H4 (cell line): ENCODE measurements at places on chromosomes 5 and 9. TPM values are rescaled to one million over a fixed set of nuclear protein-coding genes. Genes with fewer than 3 reads are reported as not detected.

The SWI5 gene
- total RNA-seq: 59.5 and 66.7 TPM in 2 replicates

The LRRC19 gene
- total RNA-seq: not detected in 2 replicates

The NLN gene
- total RNA-seq: 33.0 and 33.6 TPM in 2 replicates

The IL13 gene
- not detected in 2 replicates for total RNA-seq

The PTPRD gene
- 3.8 and 10.0 TPM in 2 replicates for total RNA-seq

The PCA3 gene
- total RNA-seq: not detected in 2 replicates

- DNase-seq: no peak
Measured at GRCh38 chr9:93246111-93246510, 62.2 kb downstream of the WNK2 start.

- no peak for DNase-seq
Measured at GRCh38 chr5:134583766-134584165, 48.9 kb downstream of the SAR1B start.

DNA sequence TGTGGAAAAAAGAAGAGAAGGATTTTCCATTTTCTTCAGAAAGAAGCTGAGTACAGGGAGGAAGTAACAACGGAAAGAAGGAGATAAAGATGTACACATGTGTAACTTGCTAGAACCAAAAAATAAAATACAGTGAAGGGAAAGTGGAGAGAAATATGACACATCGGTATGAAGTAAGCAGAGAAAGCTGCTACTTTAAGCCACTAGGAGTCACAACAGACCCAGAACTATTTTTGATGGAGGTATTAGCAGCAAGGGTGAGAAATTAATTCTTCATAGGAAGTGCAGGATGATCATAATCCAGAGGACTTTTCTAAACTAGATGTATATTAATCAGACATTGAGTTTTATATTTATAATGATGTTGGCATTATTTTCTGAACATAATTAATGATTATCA, 88.5 kb downstream of the FAM174A start:
- peak; percentile 56 for DNase-seq

DNA sequence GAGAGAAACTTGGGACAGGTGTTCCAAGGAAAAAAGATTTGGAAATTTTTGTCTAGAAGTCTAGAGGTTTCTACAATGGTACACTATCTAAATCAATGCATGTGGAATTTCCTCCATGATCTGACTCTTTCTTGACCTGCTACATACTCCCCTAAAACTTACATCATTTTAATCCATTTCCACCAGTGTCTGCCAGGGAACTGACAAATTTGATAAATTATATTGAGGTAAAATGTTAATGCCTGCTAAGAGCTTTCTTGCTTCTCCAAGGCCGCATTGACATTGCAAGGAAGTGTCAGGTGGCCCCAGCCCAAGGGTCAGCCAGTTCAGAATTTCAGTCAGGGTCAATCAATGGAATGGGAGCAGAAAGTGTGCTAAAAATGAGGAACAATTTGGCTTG, 163.4 kb upstream of the FBXL17 start:
- no peak for DNase-seq

DNA sequence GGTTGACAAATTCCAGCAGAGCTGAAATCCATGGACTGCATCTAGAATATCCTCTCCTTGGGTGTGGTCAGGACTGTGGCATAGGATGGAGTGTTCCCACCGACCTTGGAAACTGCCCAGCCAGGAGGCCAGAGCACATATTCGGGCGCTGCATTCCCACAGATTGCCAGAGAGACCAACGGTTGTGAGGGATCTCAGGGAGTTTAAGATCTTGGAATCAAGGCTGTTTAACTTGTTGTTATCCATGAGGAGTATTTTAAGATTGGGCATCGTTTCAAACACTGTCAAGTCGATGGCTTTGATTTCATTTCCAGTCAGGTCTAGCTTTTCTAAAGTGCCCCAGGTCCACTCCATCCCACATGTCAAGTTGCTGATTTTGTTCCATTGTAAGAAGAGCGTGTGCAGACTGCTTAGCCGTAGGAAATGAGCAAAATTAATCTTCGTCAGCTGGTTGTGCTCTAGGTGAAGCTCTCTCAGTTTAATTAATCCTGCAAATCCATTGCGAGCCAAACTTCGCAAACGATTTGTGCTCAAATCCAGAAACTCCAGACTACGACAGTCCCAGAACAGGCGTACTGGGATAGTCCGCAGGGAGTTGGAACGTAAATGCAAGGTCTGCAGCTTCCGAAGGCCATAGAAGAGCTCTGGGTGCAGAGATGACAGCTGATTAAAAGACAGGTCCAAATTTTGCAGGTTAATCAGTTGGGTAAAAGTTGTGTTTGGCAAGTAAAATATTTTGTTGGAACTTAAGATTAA, 1.5 kb downstream of the LRRTM2 start:
- no peak for DNase-seq

GRCh38 chr5:23457780-23458179, 49.6 kb upstream of the PRDM9 start:
- DNase-seq: peak; percentile 26

DNA sequence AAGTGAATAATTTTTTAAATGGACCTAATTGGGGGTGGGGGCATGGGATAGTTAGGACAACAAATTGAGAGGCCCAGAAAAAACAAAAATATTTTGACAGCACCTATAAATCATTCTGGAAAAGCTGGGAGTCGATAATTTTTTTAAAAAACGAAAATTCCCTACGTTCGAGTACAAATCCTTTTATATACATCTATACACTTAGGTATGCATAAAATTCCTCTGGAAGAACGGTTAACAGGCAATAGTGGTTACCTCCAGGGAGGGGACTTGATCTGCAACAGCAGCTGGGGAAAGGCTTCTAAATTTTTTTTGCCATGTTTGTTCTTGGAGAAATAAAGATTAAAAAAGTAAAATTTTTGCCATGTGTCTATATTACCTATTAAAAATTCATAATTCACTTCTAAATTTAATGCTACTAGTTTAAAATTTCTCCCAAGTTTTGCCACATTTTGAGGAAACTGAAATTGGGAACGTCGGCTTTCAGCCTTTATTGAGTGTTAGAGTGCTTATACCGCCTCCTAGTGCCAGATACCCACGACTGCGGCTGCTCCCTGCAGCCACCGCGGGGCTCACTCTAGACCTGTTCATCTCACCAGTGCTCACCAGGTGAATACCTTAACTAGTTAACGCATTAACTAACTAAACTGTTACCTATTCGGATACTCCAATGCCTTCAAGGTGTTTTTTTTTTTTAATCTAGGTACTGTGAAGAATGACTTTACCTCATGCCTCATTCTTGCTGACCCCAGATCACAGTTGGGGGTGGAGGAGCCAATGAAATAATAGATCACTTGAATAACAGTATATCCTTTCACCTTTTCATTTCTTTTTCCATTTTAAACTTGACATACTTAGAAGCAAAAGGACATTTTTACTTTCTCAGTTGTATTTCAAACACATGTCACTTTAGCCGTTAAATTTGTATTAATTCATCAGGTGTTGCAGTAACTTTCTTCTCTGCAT, 1.8 kb upstream of the BHMT start:
- DNase-seq: no peak

DNA sequence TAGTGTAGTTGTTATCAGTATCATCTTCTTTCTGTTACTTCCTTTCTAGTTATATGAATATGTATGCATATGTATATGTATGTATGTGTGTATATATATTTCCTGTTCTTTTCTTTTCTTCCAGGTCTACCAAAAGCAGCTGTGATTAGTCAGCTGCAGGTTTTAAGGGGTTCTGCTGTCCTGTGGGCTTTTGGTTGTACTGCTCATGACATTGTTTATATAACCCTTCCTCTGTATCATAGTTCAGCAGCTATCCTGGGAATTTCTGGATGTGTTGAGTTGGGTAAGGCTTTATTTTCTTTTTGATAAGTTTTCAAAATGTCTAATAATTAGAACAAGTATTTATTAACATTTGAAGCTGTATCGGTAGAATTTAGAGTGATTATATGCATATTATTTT, 23.2 kb downstream of the SLC27A6 start:
- no peak for DNase-seq

- DNase-seq: no peak
Measured at GRCh38 chr5:59656351-59657254, 236.9 kb downstream of the PDE4D start.

GRCh38 chr5:87717761-87718160, 305.0 kb upstream of the CCNH start:
- no peak for DNase-seq

GRCh38 chr9:126228781-126229444, 97.7 kb upstream of the MVB12B start:
- DNase-seq: peak; percentile 53

- no peak for DNase-seq
Measured at GRCh38 chr9:133715866-133716563, 22.1 kb downstream of the SARDH start.

DNA sequence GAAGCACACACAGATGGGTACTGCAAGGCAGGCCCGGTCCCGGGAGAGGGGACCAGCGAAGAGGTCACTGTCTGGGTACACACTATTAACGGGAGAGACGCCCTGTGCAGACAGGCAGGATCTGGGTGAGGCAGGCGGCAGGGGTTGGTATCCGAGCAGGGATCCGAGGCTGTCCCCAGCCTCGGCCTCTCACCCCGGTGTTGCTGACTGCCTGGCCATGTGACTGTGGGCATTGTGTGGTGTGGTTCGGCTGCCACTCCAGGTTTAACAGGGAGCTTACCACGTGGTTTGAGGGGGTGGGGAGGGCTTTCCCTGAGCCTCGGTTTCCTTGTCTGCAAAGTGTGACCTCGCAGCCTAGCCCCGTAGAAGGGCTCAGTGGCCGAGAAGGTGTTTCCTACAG, 11.1 kb upstream of the RALGDS start:
- DNase-seq: no peak

DNA sequence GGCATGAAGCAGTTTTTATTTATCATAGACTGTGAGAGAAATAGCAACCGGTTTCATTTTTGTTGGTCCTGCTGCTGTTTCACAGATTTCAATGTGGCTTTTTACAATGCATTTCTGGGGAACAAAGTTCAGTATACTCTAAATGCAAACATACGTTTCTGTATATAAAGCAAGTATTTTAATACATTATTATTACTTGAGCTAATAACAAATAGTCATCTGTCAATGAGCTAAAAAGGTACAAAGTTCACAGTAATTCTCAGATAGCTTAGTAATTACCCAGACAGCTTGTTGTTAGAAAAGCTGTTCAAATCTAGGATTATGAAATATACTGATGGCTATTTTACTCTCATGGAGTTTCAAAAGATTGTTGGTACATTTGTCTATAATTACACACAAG, 50.8 kb downstream of the PBX3 start:
- DNase-seq: no peak

DNA sequence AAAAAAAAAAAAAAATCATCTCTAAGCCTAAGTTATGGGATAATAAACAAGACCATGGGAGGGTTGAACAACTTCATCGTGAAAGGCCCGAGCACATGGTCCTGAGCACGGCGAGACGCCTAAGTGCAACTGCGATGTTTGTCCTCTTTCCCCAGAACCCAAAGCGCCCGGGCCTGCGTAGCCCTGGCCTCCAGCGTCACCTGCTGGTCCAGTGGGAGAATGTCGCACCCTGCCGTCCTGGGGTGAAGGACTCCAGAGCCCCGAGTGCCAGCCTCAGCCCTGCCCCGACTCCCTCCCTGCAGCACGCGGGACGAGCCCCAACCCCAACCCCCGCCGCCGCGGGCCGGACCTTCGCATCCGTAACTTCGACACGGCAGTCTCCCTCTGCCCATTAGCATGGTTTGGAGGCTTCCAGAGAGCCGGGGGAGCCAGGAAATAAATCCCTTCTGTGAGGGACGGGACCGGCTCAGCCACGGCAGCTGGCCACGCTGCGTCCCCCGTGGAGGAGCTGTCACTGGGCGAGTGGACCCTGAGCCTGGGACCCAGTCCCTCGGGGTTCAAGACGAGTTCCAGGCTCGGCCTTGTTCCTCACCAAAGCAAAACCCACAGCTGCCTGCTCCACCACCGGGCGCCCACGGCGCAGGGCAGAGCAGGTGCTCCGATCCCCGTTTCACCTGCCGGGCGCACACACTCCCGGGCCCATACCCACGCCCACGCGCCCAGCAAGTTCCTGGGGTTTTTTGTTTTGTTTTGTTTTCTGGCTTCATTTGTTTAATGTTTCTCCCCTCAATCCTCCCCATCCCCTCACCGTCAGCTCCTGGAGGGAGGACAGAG, 132.5 kb upstream of the HAND1 start:
- peak; percentile 78 for DNase-seq

DNA sequence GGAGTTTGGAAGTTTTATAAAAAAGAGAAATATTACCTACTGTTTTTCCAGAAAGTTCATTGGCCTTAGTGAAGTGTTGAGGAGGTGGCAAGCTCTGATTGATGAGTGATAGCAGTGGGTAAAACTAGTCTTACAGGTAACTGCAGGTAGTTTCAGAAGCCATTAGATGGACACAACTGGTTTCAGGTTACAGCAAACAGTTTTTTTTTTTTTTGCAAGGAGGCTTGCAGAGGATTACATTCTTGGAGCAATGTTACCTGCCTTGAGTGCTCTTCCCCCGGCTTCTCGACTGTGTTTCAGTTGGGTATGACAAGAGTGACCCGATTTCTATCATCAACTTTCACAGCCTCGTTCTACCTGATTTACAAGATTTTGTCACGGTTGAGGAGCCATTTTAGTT, 333.4 kb downstream of the YTHDC2 start:
- DNase-seq: no peak

GRCh38 chr5:151926188-151926587, 1.5 kb upstream of the GLRA1 start:
- no peak for DNase-seq

DNA sequence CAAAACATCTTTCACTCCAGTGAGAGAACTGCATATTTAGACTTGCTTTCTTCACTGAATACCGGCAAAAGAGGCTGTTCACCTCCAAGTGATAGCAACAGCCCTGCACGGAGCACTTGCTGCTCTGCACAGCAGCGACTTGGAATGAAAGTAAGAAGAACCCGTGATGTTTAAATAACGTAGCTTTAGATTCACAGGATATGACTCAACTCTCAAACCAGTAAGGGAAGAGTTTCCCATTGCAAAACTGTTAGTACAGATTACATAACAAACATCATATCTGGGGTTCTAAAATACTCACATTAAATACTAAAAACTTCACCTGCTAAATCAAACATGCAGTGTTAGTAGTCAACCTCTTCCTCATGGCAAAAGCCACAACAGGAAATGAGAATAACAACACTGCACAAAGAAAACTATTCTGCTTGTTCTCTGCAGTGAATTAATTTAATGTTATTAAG, 203.4 kb downstream of the MCTP1 start:
- DNase-seq: peak; percentile 94

- peak; percentile 86 for DNase-seq
Measured at GRCh38 chr5:96336351-96336985, 96.6 kb downstream of the PCSK1 start.

GRCh38 chr5:178392931-178393394, 160.4 kb upstream of the PHYKPL start:
- DNase-seq: no peak
